ENCODE measurements at places on chromosomes 16 and 17. TPM values are rescaled to one million over a fixed set of nuclear protein-coding genes. Genes with fewer than 3 reads are reported as not detected.

- no peak for DNase-seq
These were observed 22.7 kb upstream of the ATP2A3 start for GRCh38 chr17:3986939-3987335.

DNA sequence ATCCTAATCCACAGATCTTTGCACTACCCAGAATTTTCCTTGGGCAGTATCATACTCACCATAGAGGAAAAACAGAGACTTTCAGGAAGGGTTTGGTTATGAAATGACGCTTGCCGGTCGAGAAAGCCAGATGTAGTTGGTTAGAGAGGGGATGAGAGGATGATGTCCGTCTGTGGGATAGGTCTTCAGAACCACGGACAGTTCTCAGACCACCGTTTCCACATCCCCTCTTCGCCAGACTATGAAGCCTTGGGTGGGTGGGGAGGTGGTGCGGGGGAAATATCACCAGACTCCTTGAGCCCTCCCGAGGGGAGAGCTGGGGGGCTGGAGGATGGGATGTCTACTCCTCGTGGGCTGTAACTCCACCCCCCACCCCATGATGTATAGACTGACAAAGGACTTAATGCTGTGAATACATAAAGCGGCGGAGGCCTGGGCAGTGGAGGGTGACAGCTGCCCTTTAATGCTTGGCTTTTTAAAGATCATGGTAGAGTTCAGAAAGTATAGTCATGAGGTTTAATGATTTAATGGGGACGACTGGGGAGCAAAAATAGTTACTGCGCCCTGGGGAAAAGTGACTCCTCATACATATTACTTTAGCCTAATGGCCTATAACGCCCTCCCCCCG, 96.6 kb downstream of the MRM1 start:
- DNase-seq, result peak; percentile 41

DNA sequence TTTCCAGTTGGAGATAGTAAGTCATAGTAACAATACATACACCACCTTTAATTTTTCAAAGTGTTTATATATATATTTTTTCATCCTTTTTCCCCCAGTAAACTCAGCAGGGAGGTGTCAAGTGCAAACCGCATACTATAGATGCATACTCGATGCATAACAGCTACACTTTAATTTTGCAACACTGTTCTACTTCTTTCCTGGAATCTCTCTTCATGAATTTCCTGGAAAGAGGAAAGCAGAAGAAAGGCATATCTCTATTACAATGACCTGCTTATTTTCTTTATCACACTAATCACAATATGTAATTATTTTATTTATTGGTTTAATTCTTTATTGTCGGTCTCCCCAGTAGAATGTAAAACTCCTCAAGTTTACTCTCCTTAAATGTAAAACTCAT, 140.0 kb downstream of the SNX11 start:
- no peak for DNase-seq

DNA sequence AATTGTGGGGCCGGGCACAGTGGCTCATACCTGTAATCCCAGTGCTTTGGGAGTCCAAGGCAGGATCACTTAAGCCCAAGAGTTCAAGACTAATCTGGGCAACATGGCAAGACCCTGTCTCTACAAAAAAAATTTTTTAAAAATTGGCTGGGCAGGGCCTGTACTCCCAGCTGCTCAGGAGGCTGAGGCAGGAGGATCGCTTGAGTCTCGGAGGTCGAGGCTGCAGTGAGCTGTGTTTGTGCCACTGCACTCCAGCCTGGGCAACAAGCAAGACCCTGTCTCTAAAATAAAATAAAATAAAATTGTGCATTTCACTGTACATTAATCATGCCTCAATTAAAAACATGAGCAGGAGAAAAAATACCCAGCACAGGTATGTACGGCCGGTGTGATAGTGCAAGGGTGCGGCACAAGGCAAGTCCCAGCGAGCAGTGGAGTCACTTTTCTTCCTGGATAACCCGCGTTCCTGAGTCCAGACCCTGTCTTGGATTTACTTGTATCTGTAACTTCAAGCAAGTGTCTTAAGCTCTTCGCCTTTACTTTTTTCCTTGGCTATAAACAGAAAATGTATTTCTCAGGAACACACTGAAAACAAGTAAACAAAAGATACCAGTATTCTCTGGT, 11.4 kb downstream of the ZDHHC7 start:
- DNase-seq, result no peak

- no peak for DNase-seq
These were observed 1.9 kb upstream of the CLEC19A start for GRCh38 chr16:19283637-19284036.

GRCh38 chr16:64738321-64738960, 383.4 kb downstream of the CDH11 start:
- DNase-seq, result no peak

- DNase-seq, result no peak
These were observed 19.1 kb downstream of the WIPI1 start for GRCh38 chr17:68437979-68438822.

- no peak for DNase-seq
These were observed at the start of gene CRAMP1 for GRCh38 chr16:1612320-1613111. Gene CRAMP1 (plus strand): TSS chr16:1612360. CDS start chr16:1614640, 2,280 bp downstream.

- no peak for DNase-seq
These were observed 69.6 kb upstream of the ATP2A3 start for GRCh38 chr17:4033751-4034251.

DNA sequence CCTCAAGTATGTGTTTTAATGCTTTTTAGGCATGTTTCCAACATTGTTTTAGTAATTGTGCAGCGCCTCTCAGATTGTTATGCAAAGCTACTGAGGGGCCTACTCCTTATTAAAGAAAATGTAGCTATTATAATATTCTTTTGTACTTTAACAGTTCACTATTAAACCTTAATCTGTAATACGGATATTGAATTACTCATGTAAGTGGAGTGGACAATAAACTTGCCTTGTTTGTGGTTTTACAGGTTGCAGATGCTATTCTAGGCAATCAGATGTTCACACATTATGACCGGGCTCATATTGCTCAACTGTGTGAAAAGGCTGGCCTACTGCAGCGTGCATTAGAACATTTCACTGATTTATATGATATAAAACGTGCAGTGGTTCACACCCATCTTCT, 41.0 kb downstream of the PTRH2 start:
- no peak for DNase-seq

- no peak for DNase-seq
These were observed 923 bp downstream of the GDPD3 start for GRCh38 chr16:30112197-30113030.

The ACBD4 gene
- polyA plus RNA-seq, result 18.5 TPM

The TNS4 gene
- polyA plus RNA-seq, result 0.03 TPM

The JUP gene
- polyA plus RNA-seq, result 222 TPM
